ENCODE measurements at places on chromosomes 5 and 9.

GRCh38 chr5:122155546-122155945, 26.2 kb downstream of the ZNF474 start:
- DNase-seq, result no peak

DNA sequence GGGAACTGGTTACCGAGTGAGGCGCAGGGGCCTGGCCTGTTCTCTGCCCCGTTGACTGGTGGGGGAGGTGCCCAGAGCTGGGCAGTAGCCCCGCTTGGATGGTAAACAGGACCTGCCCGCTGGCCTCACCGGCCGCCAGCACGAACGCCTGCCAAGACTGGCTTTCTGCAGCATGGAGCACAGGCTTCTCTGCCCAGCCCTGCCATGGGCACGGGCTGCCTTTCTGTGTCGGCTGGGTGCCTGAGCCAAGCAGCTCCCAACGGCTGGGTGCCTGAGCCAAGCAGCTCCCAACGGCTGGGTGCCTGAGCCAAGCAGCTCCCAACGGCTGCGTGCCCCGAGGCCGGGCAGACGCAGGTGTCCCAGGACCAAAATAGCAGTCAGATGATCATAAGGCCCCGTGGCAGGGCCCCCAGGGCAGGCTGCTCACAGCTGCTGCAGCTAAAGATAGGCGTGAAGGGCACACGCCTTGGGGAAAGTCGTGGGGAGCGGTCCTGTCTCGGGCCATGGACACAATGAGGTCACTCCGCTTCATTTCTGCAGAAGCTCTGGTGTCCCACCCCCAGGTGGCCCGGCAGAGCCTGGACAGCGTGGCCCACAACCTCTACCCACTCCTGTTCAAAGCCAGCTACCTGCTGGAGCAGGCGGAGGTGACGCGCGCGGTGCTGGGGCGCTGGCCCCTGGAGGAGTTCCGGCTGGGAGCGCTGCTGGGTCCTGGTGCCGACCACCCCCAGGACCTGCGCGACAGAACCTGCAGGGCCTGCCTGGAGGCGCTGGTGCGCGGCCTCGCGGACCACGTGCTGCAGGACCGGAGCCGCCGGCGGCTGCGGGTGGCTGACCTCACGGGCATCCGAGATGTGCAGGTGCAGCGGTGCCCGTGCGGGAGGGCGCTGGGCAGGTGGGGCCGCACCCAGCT, at the start of gene LRRC14B:
Gene LRRC14B (plus strand): TSS at position 460 of the 913 bp plus-strand sequence. CDS start 44 bp downstream, at position 504.
- no peak for DNase-seq

GRCh38 chr9:17799369-17799768, 220.5 kb downstream of the SH3GL2 start:
- DNase-seq, result no peak

DNA sequence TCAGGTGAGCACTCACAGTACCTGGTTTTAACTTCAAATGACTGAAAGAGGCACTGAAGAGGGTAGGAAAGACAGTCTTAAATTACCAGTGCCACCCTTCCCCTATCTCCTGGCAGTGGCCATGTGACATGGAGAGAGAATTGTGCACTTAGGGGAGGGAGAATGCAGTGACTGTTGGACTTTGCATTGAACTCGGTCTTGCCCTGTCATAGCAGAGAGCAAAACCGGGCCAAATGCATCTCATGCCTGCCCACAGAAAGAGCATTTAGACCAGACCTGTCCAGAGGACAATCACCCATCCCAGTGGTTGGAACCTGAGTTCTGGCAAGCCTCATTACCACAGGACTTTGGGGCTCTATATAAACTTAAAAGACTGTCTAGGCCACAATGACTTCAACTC, 211.8 kb upstream of the SH3GL2 start:
- no peak for DNase-seq

GRCh38 chr9:36721846-36722588, 149.3 kb downstream of the MELK start:
- no peak for DNase-seq

GRCh38 chr9:79507801-79508200, 64.0 kb upstream of the TLE4 start:
- no peak for DNase-seq

GRCh38 chr9:138009803-138010690, 132.5 kb downstream of the CACNA1B start:
- DNase-seq, result no peak

DNA sequence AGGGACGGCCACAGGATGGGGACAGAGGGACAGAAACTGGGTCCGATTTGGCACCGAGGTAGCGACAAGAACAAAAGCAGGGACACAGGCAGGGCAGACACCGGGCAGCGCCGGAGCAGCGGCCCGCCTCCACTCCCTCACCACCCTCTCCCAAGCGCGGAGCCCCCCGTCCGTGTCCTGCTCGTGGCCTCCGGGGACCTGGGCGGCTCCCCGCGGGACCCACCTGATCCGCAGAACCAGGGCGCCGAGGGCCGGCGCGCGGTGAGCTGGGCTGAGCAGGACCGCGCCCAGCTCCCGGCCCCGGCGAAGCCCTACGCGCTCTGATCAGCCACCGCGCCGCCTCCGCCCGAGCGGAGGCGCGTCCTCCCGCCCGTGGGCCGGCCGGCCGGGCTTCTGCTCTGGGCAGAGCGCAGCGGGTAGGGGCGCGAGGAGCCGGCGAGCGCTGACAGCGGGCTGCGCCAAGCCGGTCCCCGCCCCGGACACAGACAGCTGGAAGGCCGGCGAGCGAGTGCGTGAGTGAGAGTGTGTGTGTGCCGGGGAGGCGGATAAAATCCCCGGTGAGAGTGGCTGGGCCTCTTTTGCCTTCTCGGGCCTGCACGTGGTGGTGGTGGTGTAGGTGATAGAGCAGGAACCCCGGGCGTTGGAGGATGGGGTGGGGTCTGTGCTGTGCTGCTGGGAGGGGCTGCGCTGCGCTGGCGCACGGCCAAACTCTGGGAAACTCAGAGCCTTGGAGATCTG, at the start of gene GGTA1:
Gene GGTA1 (minus strand): TSS at position 418 of the 738 bp plus-strand sequence. CDS start 31,922 bp downstream, outside the sequence.
- peak; percentile 79 for DNase-seq

GRCh38 chr5:181281077-181281983, 20.4 kb upstream of the TRIM52 start:
- no peak for DNase-seq

DNA sequence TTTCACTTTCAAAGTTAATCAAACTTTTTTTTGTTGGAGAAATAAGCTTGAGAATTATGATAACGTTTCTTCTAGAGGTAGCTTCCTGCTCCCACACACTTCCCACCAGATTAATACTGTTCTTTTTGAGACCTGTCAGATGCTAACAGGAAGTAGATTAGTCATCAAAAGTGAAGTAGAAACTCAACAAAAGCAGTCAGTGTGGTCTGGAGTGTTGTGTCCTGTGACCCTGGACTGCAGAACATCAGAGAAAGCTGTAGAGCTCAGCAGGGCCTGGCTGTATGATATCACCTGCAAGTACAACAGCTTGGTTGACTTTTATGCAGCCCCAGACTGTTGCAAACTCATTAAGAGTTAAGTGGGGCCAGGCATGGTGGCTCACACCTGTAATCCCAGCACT, 495.7 kb upstream of the CYLC2 start:
- no peak for DNase-seq

- DNase-seq, result no peak
These were observed 5.4 kb upstream of the CREBRF start for GRCh38 chr5:173050791-173051190.

DNA sequence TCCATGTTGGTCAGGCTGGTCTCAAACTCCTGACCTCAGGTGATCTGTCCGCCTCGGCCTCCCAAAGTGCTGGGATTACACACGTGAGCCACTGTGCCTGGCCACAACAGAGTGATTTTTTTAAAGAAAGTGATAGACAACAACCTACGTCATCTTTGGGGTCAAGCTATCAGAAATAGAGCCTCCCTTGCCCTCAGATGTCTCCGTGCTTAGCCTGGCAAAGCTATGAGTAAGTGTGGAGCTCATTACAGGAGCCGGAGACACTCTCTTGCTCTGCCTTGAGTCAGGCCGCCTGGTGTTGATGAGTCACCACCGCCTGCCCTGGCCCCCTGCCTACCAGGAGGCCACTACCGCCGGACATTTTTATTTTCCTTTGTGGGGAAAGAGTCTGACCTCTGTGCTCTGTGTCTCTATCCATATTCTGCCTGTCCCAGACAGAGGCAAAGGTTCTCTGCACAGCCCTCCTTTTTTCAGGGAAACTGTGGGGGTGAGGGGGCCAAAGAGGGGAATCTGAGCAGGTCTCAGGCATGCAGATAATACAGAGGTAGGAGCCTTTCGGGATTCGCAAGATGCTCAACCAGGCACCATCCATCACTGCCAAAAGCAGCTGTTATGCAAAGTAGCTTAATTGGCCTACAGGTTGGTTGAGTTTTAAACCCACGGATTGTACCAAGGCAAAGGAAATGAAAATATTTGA, 123.7 kb upstream of the CPEB4 start:
- DNase-seq, result peak; percentile 97

DNA sequence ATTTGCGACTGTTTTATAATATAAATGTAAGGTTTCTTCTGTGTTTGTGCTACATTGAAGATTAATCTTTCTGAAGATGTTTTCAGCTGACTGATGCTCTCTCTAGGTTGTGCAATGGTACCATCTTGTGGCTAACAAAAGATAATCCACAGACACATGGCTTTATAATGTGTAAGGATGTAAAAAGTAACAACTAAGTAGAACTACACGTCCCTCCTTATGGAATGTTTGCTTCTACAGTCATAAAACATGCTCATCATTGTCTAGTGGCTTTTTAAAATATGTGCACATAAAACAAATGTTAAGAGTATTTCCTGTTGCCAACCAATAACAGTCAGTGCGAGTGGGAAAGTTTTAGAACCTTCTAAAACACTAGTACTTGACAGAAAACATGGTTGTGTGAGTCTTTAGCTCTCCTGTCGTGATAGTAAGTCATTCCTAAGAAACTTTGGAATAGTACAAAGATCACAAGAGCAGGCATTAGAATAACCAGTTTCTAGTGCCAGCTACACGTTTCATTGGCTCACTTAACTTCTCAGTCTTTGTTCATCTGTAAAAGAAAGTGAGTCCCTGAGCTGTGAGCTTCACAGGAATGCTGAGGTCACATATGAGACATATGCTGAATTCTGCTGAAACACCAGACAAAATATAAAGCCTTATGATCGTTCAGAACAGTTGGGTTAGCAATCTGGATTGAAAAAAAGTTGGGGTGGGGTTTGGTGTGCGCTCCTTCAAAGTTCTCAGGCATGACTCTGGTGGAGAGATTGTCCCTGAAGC, 75.7 kb upstream of the GLIS3 start:
- peak; percentile 20 for DNase-seq

GRCh38 chr9:80440724-80441123, 869.0 kb downstream of the TLE4 start:
- no peak for DNase-seq

- no peak for DNase-seq
These were observed 167.4 kb downstream of the SLIT3 start for GRCh38 chr5:169133531-169133930.

- DNase-seq, result no peak
These were observed 1480.0 kb upstream of the NUDT12 start for GRCh38 chr5:105042623-105043022.

- DNase-seq, result no peak
These were observed 13.7 kb downstream of the NUDT2 start for GRCh38 chr9:34343090-34343489.

GRCh38 chr9:90502134-90502533, 140.5 kb downstream of the DIRAS2 start:
- no peak for DNase-seq

GRCh38 chr9:121376214-121376830, 6.3 kb upstream of the STOM start:
- DNase-seq, result no peak

DNA sequence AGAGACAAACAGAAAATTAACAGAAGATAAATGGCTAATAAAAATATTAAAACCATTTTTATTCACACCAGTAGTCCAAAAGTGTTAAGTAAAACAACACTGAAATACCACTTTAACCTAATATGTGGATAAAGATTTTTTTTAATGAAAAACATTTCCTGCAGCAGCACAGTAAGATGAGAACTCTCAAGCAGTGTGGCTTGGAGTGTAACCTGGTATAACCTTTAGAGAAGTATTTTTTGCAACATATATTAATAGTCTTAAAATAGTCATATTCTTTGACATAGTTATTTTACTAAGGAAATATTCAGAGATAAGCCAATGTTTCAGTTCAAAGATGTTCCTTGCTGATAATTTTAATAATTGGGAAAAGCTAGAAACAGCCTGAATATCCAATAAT, 644.4 kb downstream of the PDE4D start:
- DNase-seq, result no peak

DNA sequence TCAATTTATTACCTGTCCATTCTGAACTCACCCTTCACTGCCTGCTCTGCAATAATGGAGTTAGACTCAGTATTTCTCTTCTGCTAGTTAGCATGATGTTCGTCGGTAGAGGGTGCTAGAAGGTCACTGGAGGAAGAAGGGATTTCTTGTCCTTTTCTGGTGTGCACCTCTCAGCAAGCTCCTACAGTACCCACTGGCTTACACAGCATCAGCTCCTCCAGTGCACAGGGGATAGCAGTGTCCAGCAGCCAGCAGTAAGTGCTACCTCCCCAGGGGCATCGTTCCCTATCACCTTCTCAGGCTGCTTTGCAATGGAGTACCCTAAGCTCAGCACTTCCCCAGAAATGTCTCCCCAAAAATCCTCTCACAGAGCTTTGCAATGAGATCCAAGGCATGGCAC, 45.9 kb upstream of the APC start:
- DNase-seq, result no peak

DNA sequence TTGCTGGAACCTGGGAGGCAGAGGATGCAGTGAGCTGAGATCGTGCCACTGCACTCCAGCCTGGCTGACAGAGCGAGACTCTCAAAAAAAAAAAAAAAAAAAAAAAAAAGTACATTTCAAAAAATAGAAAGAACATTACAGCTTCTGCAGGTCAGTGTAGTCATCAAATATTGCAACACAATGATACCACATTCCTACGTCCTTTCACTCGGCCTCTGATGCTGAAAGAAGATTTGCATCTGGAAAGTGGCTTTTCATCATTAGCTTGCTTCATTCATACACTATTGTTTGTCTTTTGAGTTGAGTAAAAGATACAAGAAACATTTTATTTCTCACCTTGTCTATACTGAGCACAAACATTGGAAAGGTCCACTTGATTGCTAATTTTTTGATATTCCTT, 59.6 kb upstream of the CPLANE1 start:
- no peak for DNase-seq

- no peak for DNase-seq
These were observed 59.8 kb downstream of the KIAA1958 start for GRCh38 chr9:112546149-112547012.

DNA sequence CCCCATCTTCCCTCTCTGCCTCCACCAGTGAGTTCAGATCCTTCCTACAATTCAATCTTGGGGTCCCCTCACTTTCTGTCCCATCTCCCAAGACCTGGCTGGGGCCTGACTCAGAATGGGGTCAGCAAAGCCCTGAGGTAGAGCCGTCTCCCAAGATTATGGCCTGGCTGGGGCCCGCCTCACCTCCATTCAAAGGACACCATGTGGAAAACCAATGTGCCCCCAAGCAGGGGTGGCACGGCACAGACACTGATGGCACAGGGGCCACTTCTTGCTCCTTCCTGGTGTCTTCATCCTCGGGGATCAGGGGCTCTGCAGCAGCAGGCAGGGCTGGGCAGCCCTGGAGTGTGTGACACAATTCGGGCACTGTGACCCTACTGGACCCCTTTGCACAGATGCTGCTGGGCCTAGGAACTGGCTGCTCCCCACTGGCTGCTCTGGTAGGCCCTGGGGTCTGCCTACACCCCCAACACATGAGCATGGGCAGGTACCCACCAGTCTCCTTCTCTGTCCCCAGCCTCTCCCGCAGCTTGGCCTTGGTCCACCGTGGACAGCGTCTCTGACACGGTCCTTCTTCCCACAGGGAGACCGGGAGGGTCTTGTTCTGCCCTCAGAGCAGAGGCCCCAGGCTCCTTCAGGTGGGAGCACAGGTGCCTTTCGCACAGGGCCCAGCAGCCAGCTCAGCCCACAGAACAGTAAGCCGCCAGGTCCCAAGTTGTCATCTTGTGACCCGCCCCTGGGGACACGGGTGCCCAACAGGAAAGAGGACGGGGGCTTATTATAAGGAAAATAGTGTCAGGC, 89.5 kb downstream of the ADAMTS2 start:
- DNase-seq, result no peak

Measured in RWPE1 (cell line).